Activated CD8-positive, alpha-beta memory T cell treated with anti-CD3 and anti-CD28 coated beads for 48 hours (primary cell): ENCODE measurements at places on chromosomes 6 and 20.

GRCh38 chr6:79719248-79719960, 88.3 kb downstream of the SH3BGRL2 start:
- no peak for DNase-seq

DNA sequence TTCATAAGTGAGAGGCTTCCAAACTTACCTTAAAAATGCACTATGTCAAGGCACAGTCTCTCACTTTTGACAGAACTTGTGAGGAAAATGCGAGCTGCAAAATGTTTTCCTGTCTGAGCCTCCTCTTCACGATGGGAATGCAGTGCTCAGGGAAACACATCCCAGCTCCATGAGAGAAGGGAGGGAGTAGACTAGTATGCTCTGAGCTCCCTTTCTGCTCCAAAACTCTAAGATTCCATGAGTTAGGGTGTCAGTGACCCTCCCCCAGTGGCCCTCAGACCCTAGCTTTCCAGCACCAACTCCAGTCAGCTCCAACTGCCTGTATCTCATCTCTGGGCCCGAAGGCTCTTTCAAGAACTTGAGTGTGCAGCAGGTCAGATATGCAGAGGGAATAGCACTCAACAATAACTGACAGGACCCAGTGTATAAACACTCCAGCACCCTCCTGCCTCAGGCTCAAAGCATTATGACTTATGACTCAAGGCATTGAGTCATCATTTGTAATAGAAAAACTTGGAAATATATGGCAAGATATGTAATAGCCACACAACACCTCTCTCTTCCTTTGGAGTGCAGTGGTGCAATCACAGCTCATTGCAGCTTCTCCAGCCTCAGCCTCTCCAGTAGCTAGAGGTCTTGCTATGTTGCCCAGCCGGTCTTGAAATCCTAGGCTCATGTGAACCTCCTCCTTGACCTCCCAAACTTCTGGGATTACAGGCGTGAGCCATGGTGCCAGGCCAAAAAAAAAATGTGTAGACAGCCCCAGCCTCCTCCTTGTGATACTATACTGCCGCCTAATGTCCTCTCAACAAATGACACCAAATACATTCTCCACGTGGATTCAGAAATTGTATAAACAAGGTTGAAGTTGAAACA, 16.7 kb upstream of the ENTPD6 start:
- DNase-seq, result no peak

DNA sequence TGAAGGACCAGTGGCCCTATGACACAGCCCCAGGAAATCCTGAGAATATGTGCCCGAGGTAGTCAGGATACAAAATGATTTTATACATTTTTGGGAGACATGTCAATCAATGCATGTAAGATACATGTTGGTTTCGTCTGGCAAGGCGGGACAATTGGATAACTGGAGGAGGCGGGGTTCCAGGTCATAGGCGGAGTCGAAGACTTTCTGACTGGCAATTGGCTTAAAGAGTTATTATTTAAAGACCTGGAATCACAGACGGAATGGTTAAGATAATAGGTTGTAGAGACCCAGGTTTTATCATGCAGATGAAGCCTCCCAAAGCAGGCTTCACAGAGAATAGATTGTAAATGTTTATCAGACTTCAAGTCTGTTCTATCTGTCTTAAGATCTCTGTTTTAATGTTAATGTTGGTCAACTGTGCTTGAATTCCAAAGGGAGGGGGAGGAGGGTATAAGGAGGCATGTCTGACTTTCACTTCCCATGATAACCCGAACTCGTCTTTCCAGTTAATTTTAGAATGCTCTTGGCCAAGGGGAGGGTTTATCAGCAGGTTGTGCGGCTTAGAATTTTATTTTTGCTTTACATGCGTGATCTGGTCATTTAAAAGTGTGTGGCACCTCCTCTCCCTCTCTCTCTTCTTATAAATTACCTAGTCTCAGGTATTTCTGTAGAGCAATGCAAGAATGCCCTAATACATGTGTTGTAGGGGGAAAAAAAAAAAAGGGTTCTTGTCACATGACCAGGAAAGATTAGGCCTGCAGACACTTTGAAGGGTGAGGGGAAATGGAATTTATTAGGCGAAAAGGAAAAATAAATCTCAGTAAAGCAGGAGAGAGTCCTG, 230.7 kb downstream of the NFATC2 start:
- DNase-seq, result no peak

GRCh38 chr20:5197270-5197827, 70.5 kb downstream of the CDS2 start:
- DNase-seq, result no peak

GRCh38 chr6:149990661-149991471, 27.1 kb downstream of the ULBP1 start:
- DNase-seq, result no peak
